ENCODE measurements at places on chromosomes 13 and 19. TPM values are rescaled to one million over a fixed set of nuclear protein-coding genes. Genes with fewer than 3 reads are reported as not detected.

- DNase-seq, result no peak
These were observed 7.5 kb upstream of the MIER2 start for GRCh38 chr19:351976-352625.

DNA sequence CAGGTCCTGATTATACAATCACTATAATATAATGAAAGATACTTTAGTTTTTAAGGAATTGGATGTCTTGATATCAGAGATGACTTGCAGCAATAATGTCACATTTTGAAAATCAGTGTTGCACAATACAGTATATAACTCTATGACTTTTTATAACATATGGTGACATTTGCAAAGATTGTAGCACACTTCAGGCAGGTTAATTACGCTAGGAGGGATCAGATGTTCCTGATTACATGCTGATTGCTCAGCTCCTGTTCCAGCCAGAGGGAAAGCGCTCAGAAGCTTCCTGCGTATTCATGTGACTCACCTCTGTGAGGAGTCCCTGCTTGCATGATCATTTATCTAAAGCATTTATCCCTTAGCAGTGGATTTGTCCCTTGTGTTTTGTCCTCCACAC is 265.6 kb downstream of the GPC5 start:
- DNase-seq, result no peak

DNA sequence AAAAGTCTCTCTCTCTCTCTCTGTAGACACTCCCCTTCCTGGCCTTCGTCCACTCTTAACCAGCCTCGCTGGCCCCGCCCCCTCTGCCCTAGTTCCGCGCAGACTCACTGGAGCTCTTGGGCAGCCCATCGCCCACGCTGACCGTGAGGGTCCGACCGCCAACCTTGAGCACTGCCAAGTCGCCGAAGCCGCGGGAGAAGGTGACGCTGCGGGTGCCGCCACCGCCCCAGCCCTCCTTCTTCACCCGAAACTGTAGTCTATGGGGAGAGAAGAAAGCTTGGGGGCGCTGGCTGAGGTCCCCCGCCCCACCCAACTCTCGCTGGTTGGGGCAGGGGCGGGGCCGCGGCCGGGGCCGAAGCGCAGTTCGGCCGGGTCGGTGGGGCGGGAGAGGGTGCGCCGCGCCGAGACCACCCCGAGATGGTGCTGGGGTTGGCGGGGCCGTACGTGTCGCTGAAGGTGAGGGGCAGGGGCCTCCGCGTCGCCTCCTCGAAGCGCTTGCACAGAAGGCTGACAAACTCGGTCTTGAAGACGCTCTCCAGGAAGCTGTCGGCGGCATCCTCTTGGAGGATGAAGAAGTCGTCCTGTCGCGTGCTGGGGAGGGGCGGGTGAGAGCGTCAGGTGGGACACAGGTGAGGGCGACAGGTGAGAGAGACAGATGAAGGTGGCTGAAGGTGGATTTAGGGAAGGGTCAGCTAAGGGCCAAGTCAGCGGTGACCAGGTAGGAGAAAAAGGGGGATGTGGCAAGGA is 12.6 kb upstream of the ZNF414 start:
- peak; percentile 94 for DNase-seq

GRCh38 chr13:95858286-95859075 is 181.5 kb downstream of the DNAJC3 start:
- no peak for DNase-seq

- DNase-seq, result no peak
These were observed 18.2 kb downstream of the UPF1 start for GRCh38 chr19:18849838-18850400.

The SLC25A41 gene
- total RNA-seq, result 0.18 TPM

The APOC4 gene
- not detected for total RNA-seq

The SLITRK5 gene
- total RNA-seq, result 0.03 TPM

DNA sequence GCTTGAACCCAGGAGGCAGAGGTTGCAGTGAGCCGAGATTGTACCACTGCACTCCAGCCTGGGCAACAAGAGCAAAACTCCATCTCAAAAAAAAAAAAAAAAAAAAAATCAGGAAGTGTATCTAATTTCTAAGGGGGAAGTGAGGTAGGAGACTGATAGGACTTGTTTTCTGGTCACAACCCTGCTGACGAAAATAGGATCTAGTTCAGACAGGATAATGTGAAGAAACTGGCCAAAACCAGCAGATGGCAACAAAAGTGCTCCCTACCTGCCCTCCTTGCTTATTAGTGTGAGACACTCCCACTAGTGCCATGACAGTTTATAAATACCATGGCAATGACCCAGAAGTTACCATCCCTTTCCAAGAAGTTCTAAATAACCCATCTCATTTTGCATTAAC is 36.0 kb upstream of the KPNA3 start:
- DNase-seq, result no peak

GRCh38 chr19:57437931-57438330 is 2.8 kb downstream of the ZNF749 start:
- DNase-seq, result no peak

GRCh38 chr19:14563590-14563926 is 8.3 kb downstream of the NDUFB7 start:
- DNase-seq, result no peak

The PRSS57 gene
- total RNA-seq, result not detected

The CGB5 gene
- total RNA-seq, result not detected

DNA sequence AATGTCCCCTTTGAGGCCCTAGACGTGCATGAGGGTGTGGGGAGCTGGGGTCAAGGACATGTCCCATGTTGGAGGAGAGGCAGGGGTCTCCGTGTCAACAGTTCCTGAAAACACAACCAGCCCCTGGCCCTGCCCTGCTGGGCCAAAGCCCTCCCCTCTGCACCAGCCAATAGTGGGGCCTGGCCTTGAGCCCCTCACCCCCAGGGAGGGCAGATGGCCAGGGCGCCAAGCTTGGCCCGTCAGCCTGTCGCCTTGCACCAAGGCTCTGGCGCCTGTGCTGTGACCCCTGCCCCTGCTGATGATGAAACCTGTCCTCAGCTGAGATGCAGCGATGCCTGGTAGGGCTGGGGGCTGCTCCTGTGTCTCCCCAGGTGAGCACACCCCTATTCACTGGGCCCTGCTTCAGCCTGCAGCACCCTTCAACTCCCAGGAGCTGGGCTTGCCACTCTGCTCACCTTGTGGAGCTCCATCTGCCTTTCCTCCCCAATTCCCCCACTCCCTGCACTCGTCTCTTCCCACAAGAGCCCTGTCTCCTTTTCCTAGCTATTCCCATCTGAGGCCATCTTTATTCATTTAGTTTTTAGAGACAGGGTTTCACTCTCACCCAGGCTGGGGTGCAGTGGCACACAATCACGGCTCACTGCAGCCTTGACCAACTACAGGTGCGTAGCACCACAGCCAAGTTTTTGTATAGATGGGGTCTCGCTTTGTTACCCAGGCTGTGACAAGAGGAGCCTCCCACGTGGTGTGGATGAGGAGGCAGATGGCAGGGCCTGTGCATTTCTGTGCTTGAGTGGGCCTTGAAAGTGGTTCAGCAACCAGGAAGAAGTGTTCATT is 2.1 kb upstream of the HAMP start:
- no peak for DNase-seq

Measured in left cardiac atrium (tissue), 4 donors.